Ascending aorta (tissue), 2 donors: ENCODE measurements at places on chromosomes 7 and 10.
A peak's percentile ranks its signal among the peaks of the same experiment; 100 is the strongest.

GRCh38 chr7:86785641-86786040 lies 141.9 kb downstream of the GRM3 start:
- H3K27ac ChIP-seq, result no peak overlapping the region
- no peak overlapping the region for H3K4me3 ChIP-seq
- H3K4me1 ChIP-seq, result no peaks in the 10 kb centered on the region
- no peaks in the 10 kb centered on the region for H3K36me3 ChIP-seq
- DNase-seq, result no peak

- H3K4me3 ChIP-seq, result no peak overlapping the region
- H3K4me1 ChIP-seq, result no peaks in the 10 kb centered on the region
- DNase-seq, result no peak
- no peak overlapping the region for H3K27ac ChIP-seq
Measured at GRCh38 chr10:110434489-110435096, 63.1 kb upstream of the DUSP5 start.

DNA sequence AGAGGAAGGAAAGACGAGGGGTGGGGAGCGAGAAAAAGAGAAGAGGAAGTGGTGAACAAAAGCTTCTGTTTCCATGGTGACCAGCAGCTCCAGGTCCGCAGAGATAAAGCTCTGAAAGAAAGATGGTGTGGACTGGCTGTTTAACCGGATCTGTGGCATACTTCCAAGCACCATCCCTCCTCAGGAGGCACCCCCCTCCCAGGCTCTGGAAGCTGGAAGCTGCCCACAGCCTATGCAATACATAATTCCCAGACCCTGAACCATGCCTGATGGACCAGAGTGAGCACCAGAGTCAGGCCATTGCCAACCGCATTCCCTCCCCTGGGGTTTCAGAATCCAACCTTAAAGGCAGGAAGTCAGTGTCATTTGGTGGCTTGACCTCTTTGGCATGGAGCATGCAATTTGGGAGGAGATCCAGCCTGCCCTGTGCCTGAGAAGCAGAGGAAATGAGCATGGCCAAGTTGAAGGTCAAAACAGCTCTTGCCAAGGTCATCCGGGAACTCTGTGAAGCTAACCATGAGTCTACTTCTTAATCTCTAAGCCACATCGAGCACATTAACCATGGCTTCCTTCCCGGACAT lies 22.2 kb upstream of the CPXM2 start:
- no peak for DNase-seq
- no peaks in the 10 kb centered on the region for H3K4me1 ChIP-seq
- no peaks in the 10 kb centered on the region for H3K27me3 ChIP-seq
- H3K4me3 ChIP-seq, result no peak overlapping the region
- no peaks in the 10 kb centered on the region for H3K36me3 ChIP-seq
- H3K27ac ChIP-seq, result no peak overlapping the region

GRCh38 chr10:127813290-127813689 lies 76.3 kb downstream of the FOXI2 start:
- no peaks in the 10 kb centered on the region for H3K4me1 ChIP-seq
- H3K4me3 ChIP-seq, result no peak overlapping the region
- DNase-seq, result no peak

- no peaks in the 10 kb centered on the region for H3K36me3 ChIP-seq
- H3K4me3 ChIP-seq, result no peak overlapping the region
- DNase-seq, result no peak
Measured at GRCh38 chr10:7438196-7438986, 27.6 kb upstream of the SFMBT2 start.

GRCh38 chr7:150923196-150923595 lies 54.9 kb downstream of the KCNH2 start:
- no peak for DNase-seq
- no peaks in the 10 kb centered on the region for H3K27me3 ChIP-seq
- H3K4me3 ChIP-seq, result no peak overlapping the region
- no peak overlapping the region for H3K27ac ChIP-seq
- no peaks in the 10 kb centered on the region for H3K36me3 ChIP-seq
- H3K4me1 ChIP-seq, result no peaks in the 10 kb centered on the region

GRCh38 chr10:21655236-21655635 lies 121.2 kb downstream of the MLLT10 start:
- H3K4me1 ChIP-seq, result no peaks in the 10 kb centered on the region
- no peak overlapping the region for H3K4me3 ChIP-seq
- DNase-seq, result no peak
- no peaks in the 10 kb centered on the region for H3K27me3 ChIP-seq

- no peak for DNase-seq
- H3K27me3 ChIP-seq, result no peaks in the 10 kb centered on the region
- no peak overlapping the region for H3K4me3 ChIP-seq
- peak overlapping the region; percentile 89 for H3K27ac ChIP-seq
- H3K36me3 ChIP-seq, result peaks cover 10% of the 10 kb centered on the region
Measured at GRCh38 chr10:71838264-71839211, 12.5 kb downstream of the PSAP start.

DNA sequence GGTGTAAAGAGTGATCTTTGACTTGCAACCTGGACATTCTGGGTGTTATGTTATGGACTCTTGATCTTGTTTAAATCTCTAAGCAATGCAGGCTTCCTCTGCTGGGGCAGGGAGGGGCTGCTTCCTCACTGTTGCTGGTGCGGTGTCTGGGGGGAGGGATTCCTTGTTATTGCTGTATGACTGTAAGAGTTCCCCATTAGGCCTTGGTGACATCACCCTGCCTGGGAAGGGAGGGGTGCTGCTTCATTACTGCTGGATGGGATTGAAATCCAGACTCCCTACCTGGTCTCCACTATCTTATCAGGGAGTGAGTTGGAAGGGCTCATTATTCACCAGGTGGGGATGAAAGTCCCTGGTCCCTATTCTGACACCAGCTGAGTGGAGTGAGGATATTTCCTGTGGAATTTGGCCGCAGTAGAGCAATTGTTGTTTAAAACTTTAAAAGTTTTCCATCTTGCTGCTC lies 8.8 kb downstream of the OGDH start:
- H3K4me3 ChIP-seq, result no peak overlapping the region
- no peaks in the 10 kb centered on the region for H3K4me1 ChIP-seq
- H3K27me3 ChIP-seq, result no peaks in the 10 kb centered on the region
- peak; percentile 35 for DNase-seq
- no peaks in the 10 kb centered on the region for H3K36me3 ChIP-seq

DNA sequence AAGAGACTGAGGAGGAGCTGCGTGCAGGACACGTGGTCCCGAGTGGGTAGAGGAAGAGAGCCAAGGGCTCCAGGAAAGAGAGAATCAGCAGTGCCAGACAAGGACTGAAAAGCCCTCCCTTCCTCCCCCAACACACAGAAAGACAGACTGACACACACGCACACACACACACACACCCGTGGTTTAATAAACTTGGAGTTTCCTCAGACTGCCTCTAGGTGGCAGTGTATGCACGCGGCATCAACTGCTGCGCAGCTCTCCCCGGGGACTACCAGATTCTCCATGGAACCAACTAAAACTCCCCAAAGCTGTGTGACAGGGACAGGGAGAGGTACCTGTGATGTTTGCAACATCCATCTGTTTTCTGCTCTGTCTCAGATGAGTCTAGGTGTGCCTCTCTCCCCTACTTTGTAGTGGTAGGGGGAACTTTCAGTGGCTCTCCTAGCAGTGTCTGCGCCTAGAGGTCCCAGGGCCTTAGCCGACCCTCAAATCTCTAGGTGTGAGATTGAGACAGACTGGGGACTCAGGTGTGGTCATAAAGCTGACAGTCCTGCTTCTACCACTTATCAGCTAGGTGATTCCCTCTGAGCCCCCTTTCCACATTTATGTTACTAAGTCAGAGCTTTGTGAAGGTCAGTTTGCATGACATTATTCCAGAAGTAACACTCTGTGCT lies 9.3 kb upstream of the TSPAN14 start:
- H3K36me3 ChIP-seq, result no peaks in the 10 kb centered on the region
- no peak overlapping the region for H3K27ac ChIP-seq
- H3K4me3 ChIP-seq, result no peak overlapping the region
- no peak for DNase-seq

GRCh38 chr10:74814797-74815196 lies 11.6 kb upstream of the KAT6B start:
- H3K27me3 ChIP-seq, result no peaks in the 10 kb centered on the region
- no peak overlapping the region for H3K4me3 ChIP-seq
- no peaks in the 10 kb centered on the region for H3K4me1 ChIP-seq
- no peaks in the 10 kb centered on the region for H3K36me3 ChIP-seq
- no peak for DNase-seq
- H3K27ac ChIP-seq, result no peak overlapping the region

GRCh38 chr10:115844591-115844990 lies 428.4 kb downstream of the GFRA1 start:
- no peaks in the 10 kb centered on the region for H3K4me1 ChIP-seq
- DNase-seq, result no peak
- no peak overlapping the region for H3K4me3 ChIP-seq
- no peaks in the 10 kb centered on the region for H3K36me3 ChIP-seq
- H3K27me3 ChIP-seq, result no peaks in the 10 kb centered on the region

- H3K27me3 ChIP-seq, result no peaks in the 10 kb centered on the region
- H3K27ac ChIP-seq, result no peak overlapping the region
- H3K4me1 ChIP-seq, result no peaks in the 10 kb centered on the region
Measured at GRCh38 chr10:14309593-14309992, 21.1 kb downstream of the FRMD4A start.
